Activated naive CD8-positive, alpha-beta T cell treated with anti-CD3 and anti-CD28 coated beads for 36 hours (primary cell): ENCODE measurements at places on chromosomes 6 and 20. TPM values are rescaled to one million over a fixed set of nuclear protein-coding genes. Genes with fewer than 3 reads are reported as not detected.

ADGRF1 gene
- not detected for total RNA-seq

PI16 gene
- total RNA-seq, result 0.18 TPM

DNA sequence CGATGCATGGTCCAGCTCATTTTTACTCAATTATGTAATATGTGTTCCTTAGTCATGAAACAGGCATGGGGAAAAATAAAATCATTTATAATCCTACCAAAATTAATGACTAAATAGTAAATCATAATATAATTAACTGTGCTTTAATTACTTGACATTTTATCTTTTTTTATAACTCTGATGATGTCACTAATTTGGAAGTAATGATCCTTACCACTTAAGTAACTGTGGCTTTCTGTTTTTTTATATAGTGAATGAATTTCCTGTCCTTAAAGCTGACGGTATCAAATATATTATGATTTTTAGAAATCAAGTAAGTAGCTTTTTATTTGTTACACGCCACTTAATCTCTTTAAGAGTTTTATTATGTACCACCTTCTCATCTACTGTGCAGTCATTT lies 32.2 kb downstream of the CSE1L start:
- H3K27ac ChIP-seq, result no peak overlapping the region
- no peaks in the 10 kb centered on the region for H3K27me3 ChIP-seq
- no peak for DNase-seq
- peaks cover 29% of the 10 kb centered on the region for H3K36me3 ChIP-seq
- H3K4me1 ChIP-seq, result no peaks in the 10 kb centered on the region
- H3K4me3 ChIP-seq, result no peak overlapping the region

GRCh38 chr20:58511364-58511763 lies 3.8 kb downstream of the APCDD1L start:
- no peak overlapping the region for H3K4me3 ChIP-seq
- no peak for DNase-seq
- no peaks in the 10 kb centered on the region for H3K36me3 ChIP-seq
- no peaks in the 10 kb centered on the region for H3K4me1 ChIP-seq
- no peak overlapping the region for H3K27ac ChIP-seq

- peaks cover 4% of the 10 kb centered on the region for H3K4me1 ChIP-seq
- no peak overlapping the region for H3K27ac ChIP-seq
- H3K4me3 ChIP-seq, result no peak overlapping the region
- no peak for DNase-seq
- peaks cover 15% of the 10 kb centered on the region for H3K27me3 ChIP-seq
These were observed 293.2 kb downstream of the QKI start for GRCh38 chr6:163707387-163708355.

DNA sequence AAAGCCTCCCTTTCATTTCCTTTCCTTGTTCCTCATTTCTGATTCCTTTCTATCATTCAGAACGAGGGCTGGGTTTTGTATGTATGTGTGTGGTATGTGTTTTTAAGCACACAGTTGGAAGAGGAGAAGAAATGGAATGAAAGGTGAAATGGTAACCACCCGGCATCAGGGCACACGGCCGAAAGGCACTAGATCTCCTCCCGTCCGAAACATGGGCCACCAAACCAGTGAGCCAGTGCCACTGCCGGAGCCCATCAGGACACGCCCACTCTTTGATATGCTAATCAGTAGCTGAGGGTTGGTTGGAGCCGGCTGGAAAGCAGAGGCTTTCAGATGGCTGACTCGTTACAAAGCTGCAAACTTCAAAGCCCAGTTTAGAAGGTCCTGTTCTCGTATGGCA lies 228.6 kb upstream of the JARID2 start:
- H3K27me3 ChIP-seq, result peaks cover 15% of the 10 kb centered on the region
- no peak overlapping the region for H3K4me3 ChIP-seq
- H3K36me3 ChIP-seq, result peaks cover 2% of the 10 kb centered on the region
- H3K4me1 ChIP-seq, result peaks cover 25% of the 10 kb centered on the region
- no peak for DNase-seq
- no peak overlapping the region for H3K27ac ChIP-seq
